ENCODE measurements at places on chromosomes 3 and 15. TPM values are rescaled to one million over a fixed set of nuclear protein-coding genes. Genes with fewer than 3 reads are reported as not detected.

GRCh38 chr3:138197524-138197923 is 10.4 kb downstream of the ARMC8 start:
- DNase-seq = no peak

Gene SCAMP5
- 2.0 TPM for total RNA-seq

DNA sequence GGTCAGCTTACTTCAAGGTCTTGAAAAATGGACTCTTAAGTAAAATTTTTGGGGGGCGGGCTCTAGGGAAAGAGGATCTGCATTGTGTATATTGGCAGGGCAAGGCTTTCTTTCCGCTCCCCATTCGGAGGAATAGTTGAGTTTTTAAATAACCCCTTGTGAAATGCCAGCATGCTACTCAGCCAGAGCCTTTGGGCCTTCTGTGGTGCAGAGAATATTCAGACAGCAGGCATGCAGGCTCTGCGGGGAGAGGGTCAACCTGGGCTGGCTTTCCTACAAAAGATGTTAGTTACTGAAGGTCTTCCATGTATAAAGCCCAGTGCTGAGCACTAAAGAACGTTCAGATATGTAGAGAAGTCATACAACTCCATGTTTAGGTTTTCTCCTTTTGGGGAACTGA is 40.6 kb downstream of the ADAMTSL3 start:
- no peak for DNase-seq

GRCh38 chr3:149752788-149753136 is 473 bp upstream of the COMMD2 start:
- DNase-seq = no peak

- DNase-seq = no peak
Observed at GRCh38 chr3:14476583-14477265, 63.4 kb downstream of the GRIP2 start.

DNA sequence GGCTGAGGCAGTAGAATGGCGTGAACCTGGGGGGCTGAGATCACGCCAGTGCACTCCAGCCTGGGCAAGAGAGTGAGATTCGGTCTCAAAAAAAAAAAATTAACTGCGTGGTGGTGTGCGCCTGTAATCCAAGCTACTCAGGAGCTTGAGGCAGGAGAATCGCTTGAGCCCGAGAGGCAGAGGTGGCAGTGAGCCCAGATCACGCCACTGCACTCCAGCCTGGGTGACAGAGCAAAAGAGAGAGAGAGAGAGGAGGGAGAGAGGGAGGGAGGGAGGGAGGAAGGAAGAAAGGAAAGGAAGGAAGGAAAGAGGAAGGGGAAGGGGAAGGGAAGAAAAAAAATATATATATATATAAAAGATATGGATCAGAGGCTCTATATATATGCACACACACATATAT is 6.0 kb downstream of the TM4SF19 start:
- DNase-seq = no peak

GRCh38 chr3:66378256-66378655 is 122.6 kb downstream of the LRIG1 start:
- no peak for DNase-seq

DNA sequence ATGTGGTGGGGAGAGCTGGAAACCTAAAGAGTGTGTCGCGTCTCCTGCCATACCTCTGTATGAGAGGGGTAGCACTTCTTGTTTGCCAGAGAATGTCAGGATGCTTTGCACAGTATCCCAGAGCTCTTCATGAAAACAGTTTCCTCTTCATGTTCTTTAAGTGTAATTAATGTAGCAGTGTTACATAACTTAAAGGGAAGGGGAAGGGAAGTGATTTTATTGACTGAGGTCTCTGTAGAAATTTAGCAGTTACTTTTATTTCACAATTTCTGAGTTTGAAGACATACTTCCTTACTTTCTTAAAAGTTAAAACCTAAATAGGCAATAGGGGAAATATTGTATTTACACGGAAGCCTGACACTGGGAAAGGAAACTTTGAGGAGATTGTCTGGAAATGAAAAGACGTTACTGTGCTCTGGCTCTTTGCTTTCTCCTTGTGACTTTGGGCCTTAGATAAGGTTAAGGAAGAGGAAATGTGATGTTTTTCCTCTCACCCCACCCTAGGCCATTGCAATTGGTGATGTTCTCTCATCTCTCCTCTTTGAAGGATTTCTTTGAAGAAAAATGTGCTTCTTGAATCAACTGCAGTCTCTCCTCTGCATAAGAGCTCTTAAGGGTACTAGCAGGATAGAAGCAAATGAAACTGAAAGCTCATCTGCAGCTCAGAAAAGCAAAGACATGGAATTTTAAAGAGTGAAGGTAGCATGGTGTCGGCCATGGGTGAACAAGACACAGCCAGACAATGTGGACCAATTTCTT is 6.0 kb downstream of the NXPE3 start:
- DNase-seq = no peak

- DNase-seq = no peak
Observed at GRCh38 chr3:134836921-134837320, 41.9 kb downstream of the EPHB1 start.

DNA sequence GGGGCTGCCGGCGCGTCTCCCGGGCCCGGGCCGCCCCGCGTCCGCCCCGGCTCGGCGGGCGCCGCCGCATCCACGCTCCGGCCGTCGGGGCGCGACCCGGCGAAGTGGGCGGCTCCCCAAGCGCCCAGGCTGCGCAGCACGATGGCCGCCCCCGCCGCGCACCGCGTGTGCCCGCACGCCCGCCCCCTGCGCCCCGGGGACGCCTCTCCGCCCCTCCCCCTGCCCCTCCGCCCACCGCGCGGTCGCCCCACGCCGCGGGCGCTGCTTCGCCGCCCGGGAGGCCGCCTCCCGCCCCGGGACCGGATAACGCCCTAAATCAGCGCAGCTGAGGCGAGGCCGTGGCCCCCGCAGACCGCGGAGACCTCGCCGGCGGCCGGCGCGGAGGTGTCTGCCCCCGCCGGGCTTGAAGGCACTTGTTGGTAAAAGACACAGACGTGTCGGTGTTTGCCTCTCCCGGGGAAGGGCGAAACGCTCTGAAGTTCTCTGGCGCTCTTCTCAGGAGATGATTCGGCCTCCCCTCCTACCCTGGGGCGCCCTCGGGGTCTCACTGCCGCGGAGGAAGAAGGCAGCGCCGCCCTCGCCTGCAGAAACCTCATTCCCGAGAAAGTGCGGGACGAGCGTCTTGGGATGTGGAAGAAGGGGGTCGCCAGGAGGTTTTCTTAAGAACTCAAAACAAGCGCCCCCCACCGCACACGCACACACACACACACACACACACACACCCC is at the start of gene BNC1:
TSS of gene BNC1 (minus strand) at position 106 of the 725 bp plus-strand sequence. CDS start at position 70, 36 bp downstream.
- no peak for DNase-seq

DNA sequence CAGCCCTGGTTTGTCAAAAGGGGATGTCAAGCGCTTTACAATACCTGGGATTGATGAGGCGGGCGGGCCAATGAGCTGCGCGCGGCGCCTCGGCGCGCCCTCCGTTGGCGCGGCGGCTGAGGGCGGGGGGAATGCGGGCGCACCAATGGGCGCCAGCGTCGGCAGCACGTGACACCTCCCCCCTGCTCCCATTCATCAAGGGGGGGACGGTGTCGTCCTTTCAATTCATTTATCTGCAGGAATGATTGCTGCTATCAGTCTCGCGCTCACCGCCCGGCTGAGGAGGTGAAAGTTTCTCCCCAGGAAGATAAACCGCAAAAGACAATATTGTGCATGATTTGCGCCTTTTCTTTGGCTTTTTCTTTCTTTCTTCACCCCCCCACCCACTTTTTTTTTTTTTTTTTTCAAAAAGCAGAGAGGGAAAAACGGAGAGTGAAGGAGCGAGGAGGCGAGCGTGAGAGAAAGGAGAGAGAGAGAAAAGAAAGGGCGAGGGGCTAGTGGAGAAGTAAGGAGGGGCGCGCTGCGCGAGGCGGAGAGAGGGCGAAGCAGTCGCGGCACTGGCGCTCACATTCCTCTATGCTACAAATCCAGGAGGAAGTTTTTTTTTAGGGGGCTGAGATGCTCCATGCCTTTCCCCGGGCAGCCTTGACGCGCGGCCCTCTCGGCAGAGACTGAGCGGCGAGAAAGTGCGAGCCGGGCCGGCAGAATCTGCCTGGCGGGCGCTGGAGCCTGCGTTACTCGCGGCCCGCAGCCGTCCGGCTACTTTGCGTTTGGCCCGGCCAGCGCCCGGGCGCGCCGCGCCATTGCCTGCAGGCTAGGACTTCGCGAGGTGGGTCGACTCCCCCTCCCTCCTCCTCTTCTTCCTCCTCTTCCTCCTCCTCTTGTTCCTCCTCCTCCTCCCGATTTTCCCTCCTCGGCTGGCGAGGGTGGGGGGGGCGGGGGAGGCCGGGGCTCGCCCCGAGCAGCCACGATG is at the start of gene ZIC1:
TSS of gene ZIC1 (plus strand) at position 223 of the 973 bp plus-strand sequence. CDS start at position 971, 748 bp downstream.
- DNase-seq = no peak

Gene SYNPR
- not detected for total RNA-seq

- DNase-seq = no peak
Observed at GRCh38 chr3:117261983-117262421, 552.4 kb downstream of the TUSC7 start.

DNA sequence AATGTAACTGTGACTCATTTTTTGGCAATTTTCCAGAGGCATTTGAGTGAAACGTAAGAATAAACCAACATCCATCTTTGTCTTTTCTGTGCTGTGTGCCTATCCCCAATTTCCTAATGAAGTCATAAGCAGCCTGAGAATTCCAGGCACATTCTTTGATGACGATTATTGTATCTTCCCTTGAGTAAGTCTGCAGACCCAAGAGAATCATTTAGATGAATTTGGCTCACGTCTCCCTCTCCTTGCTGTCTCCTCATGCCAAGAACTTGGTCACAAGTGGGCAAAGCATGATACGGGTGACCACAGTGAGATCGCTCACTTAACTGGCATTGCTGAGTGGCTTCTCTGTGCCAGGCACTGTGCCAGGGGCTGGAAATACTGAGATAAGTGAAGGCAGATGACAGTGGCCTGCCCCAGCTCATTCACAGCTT is 384.5 kb upstream of the IL12A start:
- no peak for DNase-seq

DNA sequence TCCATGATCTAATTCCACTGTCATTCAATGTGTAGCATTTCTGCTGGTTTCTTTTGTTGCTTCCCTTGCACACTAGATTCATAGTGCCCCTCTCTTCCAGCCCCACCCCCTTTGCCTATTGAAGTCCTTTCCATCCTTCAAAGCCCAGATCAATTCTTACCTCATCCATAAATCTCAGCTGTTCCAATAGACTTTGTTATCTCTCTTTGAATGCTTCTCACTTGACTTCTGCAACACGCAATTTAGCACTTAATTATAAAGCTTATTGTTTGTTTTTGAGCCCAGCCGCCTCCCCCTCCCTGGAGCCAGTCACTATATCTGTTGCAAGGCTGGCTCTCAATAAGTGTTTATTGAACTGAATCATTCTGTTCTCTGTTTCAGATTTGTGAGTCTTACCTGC is 174.6 kb upstream of the TBL1XR1 start:
- DNase-seq = no peak

Gene TUSC7
- not detected for total RNA-seq

Gene SH2D7
- not detected for total RNA-seq

Gene FAM174B
- 12.2 TPM for total RNA-seq

- no peak for DNase-seq
Observed at GRCh38 chr15:38506997-38507396, 53.1 kb downstream of the FAM98B start.

GRCh38 chr3:194999491-194999890 is 271.5 kb downstream of the XXYLT1 start:
- no peak for DNase-seq

Gene LCTL
- not detected for total RNA-seq

DNA sequence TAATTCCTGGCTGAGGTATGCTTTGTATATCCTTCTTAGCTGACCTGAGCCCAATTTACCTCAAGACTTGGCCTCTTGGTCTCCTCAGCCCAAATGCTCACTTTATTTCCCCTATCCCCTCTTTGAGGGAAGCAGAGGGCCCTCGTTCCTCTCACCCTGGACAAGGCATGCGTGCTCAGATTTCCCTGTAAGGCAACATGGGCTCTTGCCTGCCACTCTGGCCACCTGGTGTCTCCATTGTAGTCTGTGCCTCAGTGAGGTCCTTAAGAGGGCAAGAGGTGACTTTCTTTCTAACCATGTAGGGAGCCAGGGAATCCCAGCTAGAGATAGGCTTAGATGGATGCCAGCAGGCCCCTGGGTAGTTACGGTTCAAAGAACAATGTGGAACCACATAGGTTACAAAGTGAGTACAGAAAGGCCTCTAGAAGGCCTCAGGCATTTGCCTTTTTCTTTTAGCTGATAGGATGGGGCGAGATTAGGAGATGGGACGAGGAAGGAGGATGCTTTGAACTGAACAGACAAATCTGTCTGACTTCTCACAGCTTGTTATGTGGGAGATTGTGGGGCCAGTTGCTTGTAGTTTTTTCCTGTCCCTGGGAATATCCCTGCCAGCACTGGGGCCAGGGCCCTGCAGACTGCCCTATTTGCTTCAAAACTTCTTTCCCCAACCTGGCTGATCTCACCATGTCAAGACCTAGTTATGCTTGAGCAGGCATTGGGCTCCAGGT is 1.1 kb upstream of the INTS14 start:
- DNase-seq = no peak

DNA sequence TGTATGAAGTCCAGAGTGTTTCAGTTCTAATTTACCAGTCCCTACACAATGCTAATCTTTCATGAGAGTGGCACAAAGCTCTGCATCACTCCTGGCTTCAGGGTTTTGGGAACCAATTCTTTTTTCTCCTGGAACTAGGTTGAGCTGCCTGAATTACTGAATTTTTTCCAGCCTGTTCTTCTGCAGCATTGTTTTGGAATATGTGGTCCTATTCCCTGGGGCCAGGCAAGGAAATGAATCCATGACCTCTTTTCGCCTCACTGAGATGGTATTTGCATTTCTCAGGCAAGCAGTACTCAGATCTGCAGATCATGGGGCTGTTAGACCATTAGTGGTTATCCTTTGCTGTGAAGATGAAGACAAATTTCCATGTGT is 25.6 kb upstream of the GPR171 start:
- DNase-seq = no peak

DNA sequence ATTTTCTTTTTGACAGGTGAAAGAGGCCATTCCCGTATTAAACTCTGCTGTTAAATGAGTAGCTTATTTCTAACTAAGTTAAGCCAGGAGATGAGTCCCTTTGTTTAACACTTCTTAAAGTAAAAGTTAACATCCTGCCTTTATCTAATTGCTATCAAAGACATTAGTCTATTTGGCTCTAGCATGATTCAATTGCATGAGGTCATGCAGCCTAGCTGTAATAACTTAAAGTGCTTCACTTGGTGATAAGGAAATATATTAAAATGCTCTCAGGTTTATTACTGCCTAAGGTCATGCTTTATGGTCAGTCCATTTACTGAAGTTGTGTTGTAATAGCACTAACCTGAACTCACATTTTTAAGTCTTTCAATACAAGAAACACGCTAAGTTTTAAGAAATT is 82.3 kb upstream of the MLF1 start:
- DNase-seq = no peak

DNA sequence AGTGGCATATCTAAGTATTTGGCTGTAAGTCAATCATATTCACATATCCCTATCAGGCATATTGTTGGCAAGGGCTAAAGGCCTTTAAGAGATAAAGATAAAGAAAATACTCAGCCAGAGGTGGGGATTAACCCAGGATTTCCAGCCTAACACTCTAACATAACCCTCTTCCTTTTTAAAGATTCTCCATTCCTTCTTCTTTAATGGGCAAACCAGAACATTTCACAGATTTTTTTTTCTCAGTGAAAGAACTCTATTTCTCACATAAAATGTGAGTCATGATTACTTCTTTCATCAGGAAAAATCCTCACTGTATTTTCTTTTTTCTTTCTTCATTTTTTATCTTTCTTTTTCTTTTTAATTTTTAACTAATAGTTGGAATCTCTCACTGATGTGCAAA is 200.4 kb downstream of the NR1D2 start:
- no peak for DNase-seq
